ENCODE measurements at places on chromosomes 7 and 10.

GRCh38 chr7:30201161-30201666 is 66.4 kb downstream of the MTURN start:
- no peak for DNase-seq

- peak; percentile 58 for DNase-seq
Measured at GRCh38 chr10:124650820-124651401, 93.3 kb downstream of the FAM53B start.

DNA sequence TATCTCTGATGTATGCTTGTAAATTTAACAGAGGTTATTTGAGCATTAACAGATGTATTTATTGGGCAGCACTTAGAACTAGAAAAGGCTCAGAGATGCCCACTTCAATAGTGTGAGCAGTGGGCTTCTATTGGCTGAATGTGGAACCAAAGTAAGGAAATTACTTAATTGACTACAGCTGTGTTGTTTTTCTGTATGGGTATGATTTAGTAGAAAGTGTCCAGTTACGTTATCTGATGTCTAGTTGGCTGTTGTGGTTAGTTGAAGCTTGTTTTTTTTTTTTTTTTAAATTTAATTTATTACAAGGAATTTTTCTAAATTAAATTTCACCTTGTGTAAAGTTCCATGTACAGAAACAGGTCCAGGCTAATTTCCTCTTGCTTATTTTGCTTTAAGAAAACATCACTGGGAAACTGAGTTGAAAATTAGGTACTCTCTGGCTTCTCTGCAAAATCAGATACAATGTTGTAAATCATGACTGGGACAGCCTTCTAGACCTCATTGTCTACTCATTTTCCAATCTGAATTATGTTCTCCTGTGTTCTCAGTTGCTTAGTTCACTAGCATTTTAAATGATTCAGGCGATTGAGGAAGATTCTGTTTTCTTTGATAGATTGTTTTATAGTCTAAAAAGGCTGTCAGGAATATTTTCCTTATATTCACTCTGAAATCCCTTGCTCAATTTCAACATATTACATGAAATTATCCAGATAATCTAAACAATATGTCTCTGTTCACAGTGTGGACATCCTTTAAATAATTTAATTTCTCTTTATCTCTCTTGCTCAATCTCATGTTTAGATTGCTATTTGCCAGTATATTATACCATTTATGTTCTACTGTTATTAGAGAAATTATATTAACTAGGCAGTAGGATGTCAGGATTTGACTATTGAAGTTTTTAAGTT is 53.0 kb downstream of the PHF14 start:
- no peak for DNase-seq

DNA sequence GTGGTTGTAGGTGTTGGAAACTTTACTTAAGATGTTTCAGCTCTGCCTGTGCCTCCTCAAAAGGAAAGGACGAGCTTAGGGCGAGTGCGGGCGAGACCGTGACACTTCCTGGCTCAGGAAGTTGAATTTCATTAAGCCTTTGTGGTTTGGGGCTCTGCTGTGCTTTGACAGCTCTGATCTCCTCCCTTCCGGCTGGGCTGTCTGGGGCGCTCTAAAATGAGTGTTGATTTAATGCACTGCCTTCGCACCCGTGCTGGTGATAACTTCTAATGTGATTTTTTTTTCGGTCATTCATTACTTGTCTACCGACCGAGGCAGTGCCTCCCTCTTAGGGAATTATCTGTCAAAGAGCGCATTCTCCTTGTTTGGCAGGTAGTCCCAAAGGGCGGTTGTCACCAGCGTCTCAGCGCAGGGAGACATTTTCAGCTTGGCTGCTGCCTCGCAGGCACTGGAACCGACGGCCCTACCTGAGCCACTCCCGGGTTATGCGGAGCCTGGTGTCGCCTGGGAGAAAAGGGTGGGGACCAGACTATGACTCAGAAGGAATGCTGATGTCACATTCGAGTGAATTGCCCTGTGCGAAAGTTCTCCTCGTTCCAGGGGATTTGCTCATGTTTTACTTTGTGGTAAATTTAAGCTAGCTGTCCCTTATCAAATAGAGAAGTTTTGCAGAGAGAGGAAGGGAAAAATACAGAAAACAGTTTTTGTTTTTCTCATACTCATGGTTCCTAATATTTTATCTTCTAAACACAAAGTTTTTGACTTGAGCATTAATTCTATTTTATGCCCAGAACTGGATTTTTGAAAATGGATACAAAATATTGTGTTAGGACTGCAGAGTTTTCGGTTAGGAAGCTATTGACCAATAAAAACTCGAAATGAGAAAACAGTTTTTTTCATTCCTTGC is 920 bp downstream of the TES start:
- DNase-seq, result peak; percentile 53

DNA sequence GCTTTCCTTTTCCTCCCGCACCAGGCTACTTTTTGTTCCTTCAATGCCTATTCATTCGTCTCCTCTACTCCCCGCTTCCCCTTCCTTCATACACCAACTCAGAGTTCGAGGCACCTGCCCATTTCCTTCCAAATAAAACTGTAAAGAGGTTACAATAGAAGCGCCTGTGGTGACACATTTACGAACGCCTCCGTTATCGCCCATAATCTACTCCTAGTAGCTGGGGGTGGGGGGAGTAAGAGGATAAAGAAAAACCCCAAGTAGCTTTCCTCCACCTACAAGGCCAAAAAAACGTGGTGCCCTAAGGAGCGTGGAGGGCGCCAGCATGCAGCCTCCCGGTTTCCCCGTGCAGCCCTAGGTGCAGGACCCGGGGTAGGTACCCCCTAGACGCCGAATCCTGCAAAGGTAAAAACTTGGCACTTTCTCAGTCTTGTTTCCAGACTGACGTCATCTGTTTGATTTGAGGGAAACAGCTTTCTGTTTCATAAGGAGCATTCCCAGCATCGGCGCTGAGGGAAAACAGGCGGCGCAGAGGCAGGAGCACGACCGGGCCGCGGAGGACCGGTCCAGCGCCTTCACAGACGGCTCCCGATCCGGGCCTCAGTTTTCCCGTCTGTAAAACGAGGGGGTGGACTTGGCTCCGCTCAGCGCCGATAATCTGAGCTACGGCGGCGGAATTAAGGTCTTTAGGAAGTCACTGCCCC is 922 bp downstream of the PPA1 start:
- DNase-seq, result peak; percentile 38

- DNase-seq, result no peak
Measured at GRCh38 chr7:35362341-35362740, 108.4 kb upstream of the TBX20 start.

- DNase-seq, result no peak
Measured at GRCh38 chr7:2019711-2020511, 212.8 kb downstream of the MAD1L1 start.

DNA sequence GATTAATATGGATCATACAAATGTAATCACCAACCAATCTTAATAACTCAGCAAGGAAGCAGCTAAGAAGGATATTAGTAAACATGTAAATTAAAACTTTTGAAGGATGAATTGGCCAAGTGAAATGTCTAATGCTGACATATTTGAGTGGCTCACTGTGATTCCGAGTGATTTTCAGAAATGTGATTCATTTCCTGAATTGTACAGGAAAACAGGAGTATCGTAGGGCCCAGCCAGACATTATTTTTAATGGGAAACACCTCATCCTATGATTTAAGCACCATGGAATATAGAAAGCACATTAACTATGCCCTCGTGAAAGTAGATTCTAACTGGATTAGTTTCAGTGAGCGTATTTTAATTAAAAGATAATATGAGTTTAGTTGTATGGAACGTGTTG is 82.3 kb downstream of the LHFPL3 start:
- DNase-seq, result no peak

DNA sequence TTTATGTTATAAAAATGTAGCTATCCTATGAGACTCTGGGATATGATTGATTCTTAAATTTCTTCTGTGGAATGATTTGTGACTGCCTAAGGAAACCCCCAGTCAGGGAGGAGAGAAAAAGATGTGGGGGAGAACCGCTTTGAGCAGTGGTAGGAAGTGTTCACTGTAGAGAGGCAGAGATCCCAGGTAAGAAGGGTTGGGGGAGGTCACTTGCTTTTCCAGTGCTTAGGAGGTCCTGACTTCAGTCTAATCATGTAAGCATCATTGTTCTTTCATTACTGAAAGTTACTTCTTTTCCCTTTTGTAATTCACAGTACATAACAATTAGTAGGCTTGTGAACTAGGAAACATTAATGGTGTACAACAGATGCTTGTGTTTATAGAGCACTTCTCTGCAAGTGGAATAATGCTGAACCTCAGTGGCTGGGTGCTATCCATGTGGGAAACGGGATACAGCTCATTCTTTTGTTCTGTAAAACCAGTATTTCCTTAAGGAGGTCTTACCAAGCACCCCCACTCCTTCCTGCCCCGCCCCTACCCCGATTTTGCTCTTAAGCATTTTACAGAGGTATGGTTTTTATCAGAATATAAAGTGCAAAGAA is 165.4 kb downstream of the ST7 start:
- DNase-seq, result no peak

GRCh38 chr7:81831883-81832282 is 62.0 kb upstream of the HGF start:
- DNase-seq, result no peak

DNA sequence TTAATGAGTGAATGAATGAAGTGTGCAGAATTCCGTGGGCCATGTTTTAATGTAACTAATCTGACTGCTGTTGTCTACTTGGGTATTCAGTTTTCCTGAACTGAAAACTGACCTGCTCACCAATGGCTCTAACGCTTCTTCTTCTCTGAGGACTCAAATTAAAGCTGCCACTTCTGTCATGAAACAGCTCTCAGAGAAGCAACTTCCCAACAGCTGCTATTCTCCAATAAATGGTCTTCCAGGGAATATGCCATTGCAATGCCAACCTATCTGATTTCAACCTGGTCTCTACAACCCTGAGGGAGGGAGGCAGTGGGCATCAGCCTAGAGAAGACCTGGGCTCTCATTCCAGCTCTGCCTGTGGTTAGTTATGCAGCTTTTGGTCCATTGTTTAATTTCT is 69.4 kb downstream of the FRMD4A start:
- no peak for DNase-seq

- no peak for DNase-seq
Measured at GRCh38 chr7:106099539-106099938, 12.6 kb downstream of the SYPL1 start.

DNA sequence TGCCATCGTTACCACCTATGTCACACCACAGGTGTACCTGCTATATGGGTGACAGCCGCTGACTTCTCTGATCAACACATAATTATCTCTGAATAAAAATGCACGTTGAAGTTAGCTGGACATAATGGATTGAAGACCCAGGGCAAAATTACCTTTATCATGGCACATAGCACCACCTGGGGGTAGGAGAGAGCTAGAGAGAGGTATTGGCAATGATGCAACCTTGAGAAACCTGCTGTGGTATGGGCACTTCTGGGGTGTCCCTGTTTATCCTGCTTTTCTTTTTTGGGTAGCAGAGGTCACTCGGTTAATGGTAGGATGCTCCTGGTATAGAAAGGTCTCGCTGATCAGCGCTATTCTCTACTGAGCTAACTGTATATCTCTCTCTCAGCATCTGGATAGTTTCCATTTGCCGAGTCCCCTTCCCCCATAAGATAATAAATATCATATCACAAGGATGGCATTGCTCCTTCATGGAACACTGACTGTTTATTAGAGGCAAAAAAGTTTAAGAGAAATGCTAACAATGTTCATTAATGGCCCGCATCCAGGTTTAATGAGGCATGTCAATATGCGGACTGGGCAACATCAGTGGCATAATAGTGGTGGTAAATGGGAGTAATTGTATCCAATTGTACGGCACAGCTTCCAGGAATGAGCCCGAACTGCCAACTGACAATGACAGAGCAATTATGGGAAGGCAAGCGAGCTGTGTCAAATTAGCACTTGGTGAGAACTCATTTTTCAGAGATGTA is 323.1 kb downstream of the TFEC start:
- no peak for DNase-seq

GRCh38 chr10:122650331-122650730 is 49.3 kb downstream of the C10orf120 start:
- DNase-seq, result no peak

DNA sequence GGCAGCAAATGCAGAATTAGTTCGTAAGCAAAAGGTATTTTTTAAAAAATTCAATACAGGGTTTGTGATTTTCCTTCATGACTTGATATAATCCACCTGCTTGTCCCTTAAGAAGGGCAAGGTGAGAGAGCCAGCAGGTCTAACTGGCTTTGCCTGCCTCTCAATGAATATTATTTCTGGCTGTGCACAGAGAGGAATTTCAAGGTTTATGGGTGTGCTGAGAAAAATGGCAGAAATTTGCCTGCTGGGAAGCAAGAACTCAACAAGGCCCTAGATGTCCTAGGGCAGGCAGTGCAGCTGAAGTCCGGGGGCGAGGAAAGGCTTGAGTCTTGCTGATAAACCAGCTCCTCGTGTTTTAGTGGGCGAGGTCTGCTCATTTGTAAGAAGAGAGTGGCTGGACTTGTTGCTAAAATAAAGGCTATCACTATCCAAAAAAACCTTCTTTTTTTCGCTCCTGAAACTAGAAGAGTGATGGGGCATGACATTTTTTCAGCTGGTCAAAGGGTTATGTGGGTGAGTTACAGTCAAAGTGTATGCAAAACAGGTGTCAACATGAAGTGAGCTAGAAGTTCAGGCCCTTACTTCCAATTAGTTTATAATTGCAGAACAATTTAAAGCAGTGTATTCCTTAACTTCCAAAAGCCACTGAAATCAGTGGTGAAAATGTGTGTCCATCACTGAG is 385.8 kb upstream of the KLF6 start:
- no peak for DNase-seq

GRCh38 chr10:133058331-133059092 is 29.2 kb upstream of the ADGRA1 start:
- no peak for DNase-seq

- DNase-seq, result no peak
Measured at GRCh38 chr10:24912215-24912614, 40.2 kb downstream of the PRTFDC1 start.

DNA sequence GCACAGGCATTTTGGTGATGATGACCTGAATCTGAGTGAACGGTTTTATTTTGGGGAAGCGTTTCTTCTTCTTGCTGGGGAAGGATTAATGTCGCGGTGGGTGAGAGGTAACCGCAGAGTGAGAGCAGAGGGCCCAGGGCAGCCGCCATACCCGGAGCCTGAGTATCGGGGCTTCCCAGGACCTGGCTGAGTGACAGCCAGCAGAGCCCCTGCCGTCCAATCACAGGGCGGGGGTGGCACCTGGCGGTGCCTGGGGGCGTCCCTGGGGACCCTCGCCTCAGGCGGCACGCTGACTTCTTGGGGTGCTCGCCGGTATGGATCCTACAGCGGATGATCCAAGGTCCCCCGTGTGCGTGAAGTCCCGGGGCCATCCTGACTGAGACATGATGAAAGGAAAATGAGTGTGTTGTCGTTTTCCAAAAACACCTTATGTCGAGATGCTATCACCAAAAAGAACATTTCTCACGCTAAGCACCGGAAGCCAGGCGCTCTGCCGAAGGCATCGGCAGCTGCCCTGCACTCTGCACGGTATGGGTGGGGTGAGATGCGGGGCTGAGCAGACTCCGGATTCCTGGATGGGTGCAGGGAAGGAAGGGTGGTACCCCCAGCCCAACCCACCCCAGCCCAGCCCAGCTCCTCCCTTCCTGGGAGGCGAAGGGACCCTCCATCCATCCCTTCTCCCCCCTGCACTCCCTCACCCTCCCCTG is 227.9 kb upstream of the SHH start:
- no peak for DNase-seq

All from stimulated activated CD8-positive, alpha-beta memory T cell treated with anti-CD3 and anti-CD28 coated beads, Interleukin-15, amount 100 ng/mL, for 4 hours (primary cell).